ENCODE measurements at places on chromosomes 7 and 10. TPM values are rescaled to one million over a fixed set of nuclear protein-coding genes. Genes with fewer than 3 reads are reported as not detected.

TLX1 gene
- 0.07 TPM for polyA plus RNA-seq

KLF14 gene
- 0.65 TPM for polyA plus RNA-seq

- no peak for DNase-seq
Observed at GRCh38 chr7:22292531-22292930, 64.4 kb downstream of the RAPGEF5 start.

TFEC gene
- polyA plus RNA-seq = 34.3 TPM

DNA sequence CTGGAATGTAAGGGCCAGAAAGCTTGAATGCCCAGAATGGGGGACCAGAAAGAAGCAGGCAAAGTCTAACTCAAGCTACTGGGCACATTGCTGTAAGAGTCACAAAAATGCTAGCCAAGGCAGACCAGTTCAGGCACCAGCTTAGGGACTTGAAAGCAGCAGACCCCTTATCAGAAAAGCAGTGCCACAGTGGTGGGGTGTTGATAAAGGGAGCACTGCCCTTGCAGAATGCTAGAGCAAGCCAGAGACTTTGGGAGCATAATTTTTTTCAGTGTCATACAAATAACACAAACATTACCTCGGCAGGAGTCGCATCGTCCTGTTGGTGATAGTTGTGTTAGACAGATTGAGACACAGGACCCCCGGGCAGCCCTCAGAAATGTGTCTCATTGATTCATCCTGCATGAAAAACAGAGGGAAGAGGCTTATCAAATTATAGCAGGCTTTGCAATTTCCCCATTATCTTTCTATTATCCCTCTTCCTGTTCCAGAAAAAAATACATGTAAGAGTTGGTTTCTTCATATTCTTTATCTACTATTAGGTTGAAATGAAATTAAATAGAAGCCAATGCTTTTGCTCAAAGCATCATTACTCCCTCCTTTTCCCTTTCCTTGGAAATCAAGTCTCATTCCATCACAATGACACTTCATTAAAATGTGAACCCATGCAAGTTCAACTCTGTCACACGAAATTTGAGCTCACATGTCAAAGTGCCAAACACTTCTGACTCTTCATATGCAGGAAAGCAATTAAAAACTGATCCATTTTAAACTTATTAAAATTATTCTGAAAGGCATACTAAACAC lies 13.4 kb downstream of the LRRC17 start:
- no peak for DNase-seq

ACHE gene
- 3.7 TPM for polyA plus RNA-seq

DNA sequence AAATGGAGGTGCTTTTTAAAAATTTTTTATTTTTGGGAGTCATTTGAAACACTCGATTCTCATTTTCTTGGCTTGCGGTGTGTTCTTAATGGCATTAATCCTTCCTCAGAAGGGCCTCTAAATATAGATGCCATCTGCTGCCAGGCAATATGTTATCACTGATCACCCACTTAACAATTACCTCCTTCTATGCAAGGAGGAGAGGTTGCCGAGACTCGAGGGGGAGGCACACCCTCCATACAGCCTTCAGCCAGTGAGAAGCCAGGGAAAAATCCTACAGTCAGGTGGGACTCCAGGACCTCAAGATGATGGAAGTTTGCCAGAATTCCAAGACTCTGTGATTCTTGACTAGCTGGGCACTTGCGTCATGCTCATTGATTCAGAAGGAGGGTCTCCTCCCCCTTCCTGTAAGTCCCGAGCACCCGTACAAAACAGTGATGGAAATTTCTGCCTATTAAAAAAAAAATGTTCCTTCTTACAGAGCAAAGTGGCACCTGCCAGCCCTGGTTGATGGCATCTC lies 574.5 kb downstream of the TYW1 start:
- no peak for DNase-seq

PTN gene
- 216 TPM for polyA plus RNA-seq

CLDN4 gene
- polyA plus RNA-seq = 68.7 TPM

DNA sequence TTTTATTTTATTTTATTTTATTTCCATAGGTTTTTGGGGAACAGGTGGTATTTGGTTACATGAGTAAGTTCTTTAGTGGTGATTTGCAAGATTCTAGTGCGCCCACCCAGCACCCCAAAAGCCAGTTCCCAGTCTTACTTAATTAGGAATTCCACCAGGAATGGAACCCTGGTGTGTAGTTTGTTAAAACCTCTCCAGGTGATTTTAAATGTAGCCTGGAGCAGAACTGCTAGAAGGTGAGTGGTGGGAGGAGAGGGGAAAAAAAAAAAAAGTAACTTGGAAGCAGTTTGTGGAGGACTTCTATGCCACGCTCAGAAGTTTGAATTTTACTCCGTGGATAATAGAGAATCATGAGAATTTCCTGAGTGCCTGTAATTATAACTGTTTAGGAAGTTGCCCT lies 5.5 kb upstream of the TEX47 start:
- no peak for DNase-seq

GRCh38 chr7:873367-874002 lies 2.9 kb upstream of the GET4 start:
- DNase-seq = peak; percentile 58

DNA sequence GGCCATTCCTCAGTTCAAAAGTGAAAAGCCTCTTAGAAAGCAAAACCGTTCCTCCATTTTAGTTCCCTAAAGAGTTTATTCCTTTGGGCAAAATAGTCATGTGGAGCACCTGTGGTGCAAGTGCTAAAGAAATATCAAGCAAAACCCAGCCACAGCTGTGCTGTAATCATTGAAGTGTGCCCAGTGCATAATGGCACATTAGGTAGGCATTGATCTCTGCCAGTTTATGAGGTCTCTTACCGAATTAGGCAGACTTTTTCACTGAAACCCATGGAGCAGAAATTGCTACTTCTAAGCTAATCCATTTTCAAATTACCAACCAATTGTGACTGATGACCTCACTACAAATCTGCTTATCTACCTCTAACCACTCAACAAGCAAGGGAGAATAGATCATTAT lies 97.2 kb upstream of the SEMA3A start:
- no peak for DNase-seq

DNA sequence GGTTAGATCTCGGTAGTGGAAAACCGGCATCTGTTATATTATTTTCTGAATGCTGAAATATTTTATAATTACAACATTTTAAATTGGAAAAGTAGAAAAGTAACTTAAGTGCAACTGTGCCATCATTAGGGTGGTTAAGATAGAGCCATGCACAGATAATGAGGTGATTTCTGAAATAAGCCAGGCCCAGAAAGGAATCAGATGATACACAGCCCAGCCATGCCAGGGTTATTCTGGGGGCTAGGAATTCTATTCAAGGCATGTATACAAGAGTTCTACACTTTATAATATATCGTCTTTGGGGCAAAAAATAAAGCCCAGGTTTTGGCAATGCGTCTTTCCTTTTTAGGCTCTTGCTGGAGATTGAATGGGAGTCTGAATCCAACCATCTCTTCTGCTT lies 128.7 kb downstream of the ITGB8 start:
- DNase-seq = no peak

DNA sequence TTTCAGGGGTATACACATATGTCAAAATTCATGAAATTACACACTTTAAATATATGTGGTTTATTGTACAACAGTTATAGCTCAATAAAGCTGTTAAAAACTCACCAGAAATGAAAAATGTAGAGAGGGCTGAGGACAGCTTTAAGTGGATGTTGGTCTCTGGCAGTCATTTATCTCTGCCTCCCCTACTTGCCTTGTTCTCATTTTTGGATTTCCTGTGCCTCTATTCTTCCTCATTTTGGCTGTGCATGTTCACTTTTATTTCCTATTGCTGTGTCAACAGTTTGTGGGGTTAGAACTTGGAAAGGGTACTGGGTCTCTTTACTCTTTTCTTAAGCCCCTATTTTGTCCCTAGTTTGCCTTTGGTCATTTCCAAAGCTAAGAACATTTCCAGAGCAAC lies 18.6 kb upstream of the MEST start:
- no peak for DNase-seq

PIP gene
- not detected for polyA plus RNA-seq

GRCh38 chr10:23897267-23897666 lies 311.7 kb upstream of the KIAA1217 start:
- no peak for DNase-seq

DNA sequence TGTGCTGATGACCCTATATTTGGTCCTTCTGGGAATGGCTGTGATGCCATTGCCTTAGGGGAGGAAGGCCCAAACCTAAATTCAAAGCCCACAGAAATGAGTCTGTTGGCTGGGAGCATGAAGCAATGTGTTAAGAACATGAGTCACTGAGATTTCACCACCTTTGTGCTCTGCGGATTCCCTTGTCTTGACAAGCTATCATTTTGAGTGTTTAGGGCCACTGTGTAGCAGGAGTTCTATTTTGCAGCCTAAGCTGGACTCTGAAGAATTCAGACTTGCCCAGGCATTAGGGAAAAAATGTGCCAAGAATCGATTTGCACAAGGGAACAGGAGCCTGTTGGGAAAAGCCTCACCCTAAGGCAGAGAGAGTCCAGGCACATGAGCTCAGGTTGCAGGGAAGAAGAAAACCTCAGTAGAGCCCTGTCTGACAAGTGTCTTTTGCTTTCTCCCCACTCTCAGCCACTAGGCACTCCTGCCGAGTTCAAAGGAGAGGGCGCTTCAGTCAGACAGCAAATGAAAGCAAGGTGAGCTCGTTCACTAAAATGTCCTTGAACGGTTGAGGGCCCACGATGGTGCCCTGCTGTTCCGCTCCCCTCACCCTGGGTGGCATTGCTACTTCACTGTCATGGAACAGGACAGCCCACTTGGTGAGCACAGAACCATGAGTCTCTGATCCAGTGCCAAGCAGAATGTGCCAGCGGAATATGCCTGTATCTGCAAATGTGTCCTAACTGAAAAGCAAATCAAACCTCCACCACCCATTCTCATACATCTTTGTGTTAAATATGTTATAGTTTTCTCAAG lies 93.6 kb downstream of the PRLHR start:
- no peak for DNase-seq

DNA sequence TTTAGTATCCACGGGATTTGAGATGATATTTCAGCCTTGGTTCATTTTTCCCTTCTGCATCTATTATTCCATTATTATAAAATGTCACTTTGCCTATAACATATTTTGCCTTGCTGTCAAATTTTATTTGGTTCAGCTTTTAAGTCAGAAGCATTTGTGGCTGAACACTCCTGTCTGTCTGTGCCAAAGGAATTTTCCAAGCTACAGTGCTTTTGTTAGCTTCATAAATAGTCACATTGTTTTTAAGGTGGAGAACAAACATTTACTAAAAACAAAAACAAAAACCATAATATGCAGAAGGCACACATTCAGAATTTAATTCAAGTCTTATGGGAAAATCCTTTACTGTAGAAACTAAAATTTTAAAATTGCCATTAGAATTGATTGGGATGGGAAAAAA lies 33.8 kb upstream of the ELMO1 start:
- DNase-seq = no peak

DNA sequence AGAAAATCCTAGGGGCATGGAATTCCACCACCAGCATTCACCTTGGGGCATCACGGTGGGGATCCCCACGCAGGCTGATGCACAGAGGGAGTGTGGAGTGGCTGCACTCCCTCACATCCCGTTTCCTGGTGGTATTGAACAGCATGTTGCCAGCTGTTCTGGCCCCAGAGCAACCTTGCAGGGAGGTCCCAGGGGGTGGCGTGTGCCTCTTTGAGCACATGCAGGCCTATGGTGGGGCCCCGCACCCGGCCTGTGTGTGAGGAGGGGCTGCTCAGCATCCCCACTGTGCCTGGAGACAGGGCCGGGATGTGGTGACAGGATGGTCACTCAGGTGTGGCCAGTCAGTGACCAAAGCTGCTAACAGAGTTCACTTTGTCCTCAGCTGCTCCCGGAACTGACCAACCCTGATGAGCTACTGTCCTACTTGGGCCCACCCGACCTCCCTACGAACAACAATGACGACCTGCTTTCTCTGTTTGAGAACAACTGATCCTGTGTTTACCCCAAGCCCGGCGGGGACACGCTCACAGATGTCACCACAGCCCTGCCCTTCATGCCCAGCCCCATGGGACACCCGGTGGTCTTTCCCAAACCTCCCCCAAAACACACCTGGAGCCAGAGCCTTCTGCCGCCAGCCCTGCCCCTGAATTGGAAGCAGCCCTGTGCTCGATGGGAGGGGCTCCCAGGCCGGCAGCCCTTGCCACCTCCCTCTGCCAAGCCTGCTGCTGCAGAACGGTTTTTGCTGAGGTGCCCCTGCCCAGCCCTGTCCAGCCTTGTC lies 18.7 kb downstream of the ZMIZ2 start:
- no peak for DNase-seq

AKR1C8 gene
- polyA plus RNA-seq = 0.26 TPM

STAG3 gene
- 9.2 TPM for polyA plus RNA-seq

DNA sequence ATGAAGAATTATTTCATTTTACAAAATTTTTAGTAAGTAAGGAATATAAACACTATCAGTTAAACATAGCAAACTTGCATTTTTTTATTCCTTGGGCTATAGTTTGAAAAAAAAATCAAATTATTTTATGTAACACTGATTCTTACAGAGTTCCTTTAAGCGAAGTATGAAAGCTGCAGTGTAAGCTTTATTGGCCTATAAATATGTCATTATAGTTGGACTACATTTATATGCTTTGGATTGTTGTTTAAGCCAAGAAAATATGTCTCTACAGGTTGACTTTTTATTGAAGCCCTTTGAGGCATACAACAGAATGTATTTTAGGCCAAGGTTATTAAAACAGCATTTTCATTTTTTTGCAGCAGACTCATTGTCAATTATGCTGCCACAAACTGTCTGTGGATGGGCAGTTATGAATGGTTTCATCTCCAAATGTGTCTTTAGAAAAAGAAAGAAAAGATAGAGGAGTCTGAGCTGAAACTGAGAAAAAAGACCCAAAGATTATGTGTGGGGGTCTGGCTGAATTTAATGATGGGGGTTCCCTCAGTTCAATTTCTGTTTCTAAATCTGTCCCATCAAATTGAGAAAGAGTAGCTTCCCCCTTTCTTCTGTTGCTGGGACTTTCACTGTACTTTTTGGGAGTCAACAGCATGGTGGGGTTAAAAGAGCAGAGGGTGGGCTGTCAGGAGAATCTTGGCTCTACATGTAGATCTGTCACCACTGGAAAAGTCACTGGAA lies 43.1 kb downstream of the ARID5B start:
- no peak for DNase-seq

DNA sequence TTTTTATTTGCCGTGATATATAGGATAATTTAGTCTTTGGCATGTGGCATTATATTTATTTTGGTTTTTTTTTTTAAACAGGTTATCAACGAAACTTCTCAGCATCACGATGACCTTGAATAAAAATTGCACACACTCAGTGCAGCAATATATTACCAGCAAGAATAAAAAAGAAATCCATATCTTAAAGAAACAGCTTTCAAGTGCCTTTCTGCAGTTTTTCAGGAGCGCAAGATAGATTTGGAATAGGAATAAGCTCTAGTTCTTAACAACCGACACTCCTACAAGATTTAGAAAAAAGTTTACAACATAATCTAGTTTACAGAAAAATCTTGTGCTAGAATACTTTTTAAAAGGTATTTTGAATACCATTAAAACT lies 9.1 kb downstream of the VIM start:
- no peak for DNase-seq

GPNMB gene
- polyA plus RNA-seq = 33.7 TPM

Measured in right renal cortex interstitium (tissue), 3 donors.